Hair follicular keratinocyte (primary cell): ENCODE measurements at places on chromosomes 16 and 17. TPM values are rescaled to one million over a fixed set of nuclear protein-coding genes. Genes with fewer than 3 reads are reported as not detected.

The CCDC144A gene
- total RNA-seq, result 0.38 and 0.70 TPM in 2 replicates

The TRIM47 gene
- total RNA-seq, result 40.9 and 68.3 TPM in 2 replicates

The PRR35 gene
- not detected in 2 replicates for total RNA-seq

The KRT16 gene
- total RNA-seq, result 260 and 387 TPM in 2 replicates

The GPR179 gene
- total RNA-seq, result not detected in 2 replicates

The CACNG1 gene
- total RNA-seq, result not detected in 2 replicates

The OR1F1 gene
- not detected in 2 replicates for total RNA-seq

The RCVRN gene
- total RNA-seq, result not detected in 2 replicates
